Activated naive CD8-positive, alpha-beta T cell treated with anti-CD3 and anti-CD28 coated beads, Interleukin-2, amount 50 U/mL, for 16 hours (primary cell): ENCODE measurements at places on chromosomes 13 and 19.

- no peak for DNase-seq
Observed at GRCh38 chr13:32010136-32010535, 21.4 kb upstream of the FRY start.

DNA sequence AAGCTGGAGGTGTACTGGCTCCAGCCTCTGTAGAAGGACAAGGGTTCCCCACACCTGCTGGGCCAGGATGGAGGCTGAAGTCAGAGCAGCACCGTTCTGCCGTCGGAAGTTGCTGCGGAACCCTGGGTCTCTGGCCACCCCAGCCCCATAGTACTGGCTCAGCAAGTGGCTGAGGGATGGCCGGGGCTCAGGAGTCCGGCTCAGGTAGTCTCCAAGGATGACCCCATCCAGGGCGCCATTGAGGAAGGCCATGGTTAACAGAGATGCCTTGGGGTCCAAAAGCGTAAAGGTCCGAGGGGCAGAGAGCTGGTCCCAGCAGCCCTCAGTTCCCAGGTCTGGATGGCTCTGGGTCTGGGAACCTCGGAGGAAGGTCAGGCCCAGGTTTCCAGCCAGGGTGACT lies 3.7 kb downstream of the PGLYRP2 start:
- DNase-seq = no peak

DNA sequence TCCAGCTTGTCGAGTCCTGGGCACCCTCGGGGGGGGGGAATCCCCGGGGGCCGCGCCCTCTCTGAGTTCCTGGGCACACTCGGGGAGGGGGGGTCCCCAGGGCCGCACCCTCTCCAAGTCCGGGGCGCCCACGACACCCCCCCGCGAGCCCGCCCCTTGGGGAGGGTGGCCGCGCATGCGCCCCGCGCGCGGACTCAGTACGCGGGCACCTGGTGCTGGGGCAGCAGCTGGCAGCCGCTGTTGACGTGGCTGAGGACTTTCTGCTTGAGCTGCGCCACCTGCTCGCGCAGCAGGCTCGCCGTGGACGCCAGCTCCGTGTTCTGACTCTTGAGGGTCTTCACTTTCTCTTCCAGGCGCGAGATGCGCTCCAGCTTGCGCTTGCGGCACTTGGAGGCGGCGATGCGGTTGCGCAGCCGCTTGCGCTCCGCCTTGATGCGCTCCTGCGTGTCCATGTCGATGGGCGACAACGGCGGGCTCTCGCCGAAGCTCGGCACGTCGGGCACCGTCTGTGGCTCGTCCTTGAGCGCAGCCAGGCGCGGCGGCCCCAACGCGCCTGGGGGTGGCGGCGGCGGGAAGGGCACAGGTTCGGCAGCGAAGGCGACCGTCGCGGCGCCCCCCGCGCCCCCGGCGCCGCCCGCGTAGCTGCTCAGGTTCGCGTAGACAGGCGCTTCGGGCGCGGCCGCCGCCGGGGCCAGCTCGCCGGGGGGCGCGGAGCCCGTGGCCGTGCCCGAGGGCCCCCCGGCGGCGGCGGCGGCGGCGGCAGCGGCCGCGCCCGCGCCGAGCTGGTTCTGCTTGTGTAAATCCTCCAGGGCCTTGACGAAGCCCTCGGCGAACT lies 958 bp downstream of the JUND start:
- DNase-seq = peak; percentile 47

DNA sequence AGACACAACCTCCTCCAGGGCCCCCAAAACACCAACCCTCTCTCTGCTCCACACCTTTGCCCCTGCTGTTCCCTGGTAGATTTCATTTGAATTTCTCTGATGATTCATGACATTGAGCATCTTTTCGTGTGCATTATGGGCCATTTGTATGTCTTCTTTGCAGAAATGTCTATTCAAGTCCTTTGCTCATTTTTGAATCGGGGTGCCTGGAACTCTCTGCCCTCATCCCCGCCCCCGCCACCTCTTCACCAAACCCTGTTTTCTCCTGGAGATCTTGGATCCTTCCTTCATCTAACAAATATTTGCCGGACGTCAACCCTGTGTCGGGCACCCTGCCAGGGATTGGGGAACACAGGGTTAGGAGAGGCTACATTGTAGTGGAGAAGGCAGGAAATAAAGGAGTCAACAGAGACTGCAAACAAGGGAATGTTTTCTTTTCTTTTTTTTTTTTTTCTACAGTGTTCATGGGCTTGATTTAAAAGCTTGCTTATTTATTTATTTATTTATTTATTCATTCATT lies 25.5 kb upstream of the SLC1A5 start:
- no peak for DNase-seq

DNA sequence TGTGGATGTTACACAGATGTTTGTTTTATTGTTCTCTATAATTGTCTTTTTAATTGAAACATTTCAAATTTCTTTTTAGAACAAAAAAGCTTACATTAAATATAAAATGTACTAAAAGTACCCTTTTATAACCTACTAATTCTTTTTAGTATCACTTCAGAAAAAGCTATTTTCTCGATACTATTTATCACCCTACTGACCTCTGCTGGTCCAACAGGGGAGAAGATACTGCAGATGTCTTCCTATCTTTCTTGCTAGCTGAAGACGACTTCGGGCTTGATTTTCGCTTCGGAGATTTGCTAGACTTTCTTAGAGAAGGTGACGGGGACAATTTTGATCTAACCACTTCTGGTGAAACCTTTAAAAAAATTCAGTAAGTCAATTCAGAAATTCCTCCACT lies 42.4 kb downstream of the ZC3H13 start:
- DNase-seq = no peak

GRCh38 chr19:3504735-3505134 lies 1.4 kb upstream of the FZR1 start:
- DNase-seq = no peak

DNA sequence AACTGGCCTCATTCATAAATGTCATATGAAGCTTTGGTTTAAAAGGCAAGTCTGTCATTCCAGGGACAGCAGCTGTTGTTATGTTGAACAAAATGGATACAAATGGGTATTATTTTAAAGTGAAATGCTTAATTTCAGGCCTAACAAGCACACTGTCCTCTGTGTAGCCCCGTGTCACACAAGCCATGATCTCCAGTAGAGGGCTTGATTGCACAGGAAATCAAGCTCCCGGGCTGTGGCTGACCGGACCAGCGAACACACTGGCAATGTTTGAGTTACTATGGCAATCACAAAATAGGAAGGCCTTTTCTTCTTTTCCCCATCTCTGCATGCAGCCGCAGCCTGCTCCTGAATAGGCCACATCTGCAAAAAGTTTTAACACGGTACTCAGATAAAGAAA lies 64.0 kb upstream of the GSX1 start:
- no peak for DNase-seq

DNA sequence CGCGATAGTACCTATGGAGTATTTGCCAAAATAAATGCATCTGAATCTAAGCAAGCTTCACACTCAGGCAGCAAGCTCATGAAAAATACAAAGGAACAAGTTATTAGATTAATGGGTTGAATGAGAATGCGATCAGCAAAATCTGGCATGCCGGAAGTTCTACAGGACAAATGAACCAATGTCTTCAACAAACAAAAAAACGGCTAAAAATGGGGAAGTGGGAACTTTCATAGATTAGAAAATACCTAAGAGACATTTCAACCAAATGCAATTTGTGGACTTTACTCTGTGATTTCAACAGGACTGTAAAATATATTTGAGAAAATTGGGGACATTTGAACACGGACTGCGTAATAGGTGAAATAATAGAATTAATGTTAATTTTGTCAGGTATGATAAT lies 22.4 kb upstream of the RNASEH2B start:
- DNase-seq = no peak

DNA sequence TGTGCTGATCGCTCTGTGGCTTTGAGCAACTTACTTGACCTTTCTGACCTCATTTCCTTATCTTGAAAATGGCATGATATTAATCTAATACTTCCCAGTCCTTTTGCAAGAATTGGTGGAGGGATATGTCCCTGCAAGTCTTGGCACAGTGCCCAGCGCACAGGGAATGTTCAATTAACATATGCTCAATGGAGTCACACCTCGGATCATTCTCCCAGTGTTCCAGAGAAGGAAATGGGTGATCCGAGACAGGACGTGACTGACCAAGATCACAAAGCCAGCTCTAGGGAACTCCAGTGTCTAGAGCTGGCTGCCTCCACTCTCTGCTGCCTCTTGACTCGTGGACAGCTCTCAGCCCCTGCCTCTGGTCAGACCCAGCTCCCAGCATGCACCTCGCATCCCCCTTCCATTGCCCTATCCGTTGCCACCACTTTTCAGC lies 3.6 kb downstream of the CDC42EP5 start:
- DNase-seq = no peak

- DNase-seq = no peak
Observed at GRCh38 chr13:41182231-41182630, 12.1 kb downstream of the KBTBD7 start.

DNA sequence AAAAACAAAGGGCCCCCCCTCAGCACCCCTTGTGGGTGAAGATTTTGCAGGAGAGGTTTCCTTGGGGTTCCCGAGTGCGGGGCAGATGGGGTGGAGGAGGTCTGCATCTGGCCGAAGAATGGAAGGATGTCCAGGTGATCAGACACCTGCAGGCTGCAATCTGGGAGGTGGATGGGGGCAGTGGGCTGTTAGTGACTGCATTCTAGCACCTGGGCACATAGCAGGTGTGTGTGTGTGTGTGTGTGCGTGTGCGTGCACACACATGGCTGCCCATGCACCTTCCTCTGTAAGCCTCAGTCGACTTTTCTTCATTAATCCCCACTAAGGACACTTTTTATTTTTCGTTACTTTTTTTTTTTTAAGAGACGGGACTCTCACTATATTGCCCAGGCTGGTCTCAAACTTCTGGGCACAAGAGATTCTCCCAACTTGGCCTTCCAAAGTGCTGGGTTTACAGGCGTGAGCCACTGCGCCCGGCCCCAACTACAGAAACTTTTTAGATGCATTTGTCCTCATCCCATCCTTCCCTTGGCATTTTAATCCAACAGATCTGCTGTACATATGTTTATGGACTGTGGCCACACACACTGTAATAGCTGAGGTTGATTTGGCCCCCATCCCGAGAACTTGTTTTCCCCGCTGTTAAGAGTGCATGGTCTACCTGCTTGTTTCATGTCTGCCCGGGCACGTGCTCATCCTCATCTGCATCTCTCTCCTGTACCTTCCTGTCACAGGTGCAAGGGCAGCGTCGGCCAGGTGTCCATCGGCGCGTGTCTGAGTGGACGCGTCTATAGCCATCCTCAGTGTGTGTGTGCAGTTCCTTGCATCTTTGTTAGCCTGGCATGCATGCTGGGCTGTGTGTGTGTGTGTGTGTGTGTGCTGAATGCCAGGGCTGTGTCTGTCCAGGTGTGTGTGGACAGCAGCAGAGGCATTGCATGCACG lies 731 bp downstream of the MAG start:
- DNase-seq = no peak

- no peak for DNase-seq
Observed at GRCh38 chr19:7907122-7907521, 3.4 kb downstream of the MAP2K7 start.

DNA sequence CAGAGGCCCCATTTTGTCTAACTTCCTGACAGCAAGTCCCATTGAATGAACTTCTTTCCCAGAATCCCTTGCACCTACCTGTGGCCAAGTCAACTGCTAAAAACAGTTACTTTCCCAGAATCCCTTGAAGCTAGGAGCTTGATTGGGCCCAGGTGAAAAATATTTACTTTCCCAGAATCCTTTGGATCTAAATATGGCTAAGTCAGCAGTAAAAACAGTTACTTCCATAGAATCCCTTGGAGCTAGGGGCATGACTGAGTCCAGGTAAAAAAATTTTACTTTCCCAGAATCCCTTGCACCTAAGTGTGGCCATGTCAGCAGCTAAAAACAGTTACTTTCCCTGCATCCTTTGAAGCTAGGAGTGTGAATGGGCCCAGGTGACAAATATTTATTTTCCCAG lies 13.2 kb upstream of the MEIS3 start:
- no peak for DNase-seq

DNA sequence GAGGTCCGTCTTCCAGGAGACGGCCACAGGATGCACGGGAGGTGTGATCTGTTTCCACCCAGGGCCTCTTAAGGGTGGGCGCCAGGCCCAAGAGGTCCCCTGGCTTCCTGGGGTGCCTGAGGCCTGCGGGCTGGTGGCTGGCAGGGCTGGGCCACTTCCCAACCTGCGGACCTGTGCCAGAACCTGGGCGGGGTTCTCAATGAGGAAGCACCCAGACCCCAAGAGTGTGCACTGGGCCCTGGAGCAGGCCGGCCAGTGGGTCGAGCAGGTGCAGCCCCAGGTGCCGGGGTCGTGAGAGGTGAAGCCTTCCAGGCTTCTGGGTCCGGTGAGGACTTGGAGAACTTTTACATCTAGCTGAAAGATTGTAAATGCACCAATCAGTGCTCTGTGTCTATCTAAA lies 6.7 kb upstream of the MICU2 start:
- DNase-seq = no peak

GRCh38 chr13:95221971-95222732 lies 79.1 kb downstream of the ABCC4 start:
- no peak for DNase-seq

DNA sequence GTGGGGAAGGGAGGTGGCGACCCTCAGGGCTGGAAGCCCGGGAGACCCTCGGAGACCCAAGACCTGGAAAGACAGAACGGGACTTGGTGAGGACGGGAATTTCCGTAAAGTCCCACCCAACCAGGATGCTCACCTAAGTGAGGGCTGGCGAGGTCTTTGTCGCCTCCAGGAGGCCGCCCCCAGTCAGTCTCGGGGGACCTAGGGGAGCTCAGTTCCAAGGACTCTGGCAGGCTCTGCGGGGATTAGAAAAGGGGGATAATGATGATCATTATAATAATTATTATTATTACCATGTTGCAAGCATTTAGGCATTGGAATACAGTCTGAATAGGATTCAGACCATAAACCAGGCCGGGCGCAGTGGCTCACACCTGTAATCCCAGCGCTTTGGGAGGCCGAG lies 9.1 kb upstream of the HSD17B14 start:
- no peak for DNase-seq

DNA sequence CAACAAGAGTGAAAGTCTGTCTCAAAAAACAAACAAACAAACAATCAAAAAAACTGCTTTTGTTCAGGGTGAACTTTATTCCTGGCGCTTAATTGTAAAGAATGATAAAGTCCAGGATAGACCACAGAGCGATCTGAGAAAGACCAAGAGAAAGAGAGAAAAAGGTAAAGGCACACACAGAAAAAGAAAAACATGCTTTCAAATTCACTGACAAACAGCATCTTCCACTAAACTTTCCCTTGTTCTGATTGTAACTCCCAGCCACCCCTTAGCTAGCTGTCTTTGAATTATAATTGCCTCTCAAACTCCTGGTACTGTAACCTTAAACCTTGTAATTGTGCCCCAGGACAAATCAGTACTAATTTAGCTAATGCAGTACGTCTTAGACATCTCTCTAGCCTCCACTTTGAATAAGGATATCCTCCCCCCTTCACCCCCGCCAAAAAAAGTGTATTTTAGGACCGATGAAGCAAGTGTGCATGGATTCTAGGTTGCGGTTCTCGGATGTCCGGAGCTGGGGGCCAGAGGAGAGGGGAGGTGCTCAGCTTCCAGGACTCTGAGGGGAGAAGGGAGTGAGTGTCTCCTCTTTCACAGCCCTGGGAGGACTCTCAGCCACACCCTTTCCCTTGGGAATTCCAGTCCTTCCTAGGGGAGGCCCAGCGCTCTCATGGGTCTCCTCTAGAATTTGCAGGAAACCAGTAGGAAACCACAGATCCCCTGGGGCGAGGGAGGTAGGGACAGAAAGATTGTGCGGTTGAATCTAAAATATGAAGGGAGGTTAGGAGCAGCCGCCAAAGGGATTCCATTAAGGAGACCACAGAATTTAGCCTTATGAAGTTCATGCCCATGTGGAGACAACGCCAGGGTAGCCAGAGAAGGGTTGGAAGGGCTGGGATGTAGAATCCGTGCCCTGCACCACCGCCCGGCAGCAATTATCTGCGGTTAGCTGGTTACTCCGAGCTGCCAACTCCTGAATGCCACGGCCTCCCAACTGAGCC lies 19.7 kb downstream of the ZNF536 start:
- DNase-seq = no peak
